NCI-H1436 treated with DMSO at 0.1 percent for 48 hours (cell line): ENCODE measurements at places on chromosomes 1 and 21.

- DNase-seq: no peak
These were observed 192.9 kb upstream of the HP1BP3 start for GRCh38 chr1:20980051-20980450.

DNA sequence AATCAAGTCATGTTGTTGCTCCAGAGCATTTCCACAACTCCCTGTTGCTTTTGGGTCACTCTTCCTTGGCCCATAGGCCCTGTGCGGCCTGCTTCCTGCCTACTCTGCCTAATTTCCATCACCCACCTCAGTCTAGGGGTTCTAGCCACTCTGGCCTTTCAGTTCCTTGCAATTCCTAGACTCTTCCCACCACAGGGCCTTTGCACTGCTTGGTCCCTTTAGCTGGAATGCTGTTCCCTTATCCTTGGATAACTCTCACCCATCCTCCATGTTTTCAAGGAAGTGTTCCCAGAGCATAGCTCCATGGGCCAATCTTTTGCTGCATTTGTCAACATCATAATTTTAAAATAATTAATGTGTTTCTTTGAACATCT lies 18.7 kb downstream of the EPHB2 start:
- DNase-seq: no peak

- DNase-seq: no peak
These were observed 8.4 kb downstream of the ENO1 start for GRCh38 chr1:8870103-8870502.

DNA sequence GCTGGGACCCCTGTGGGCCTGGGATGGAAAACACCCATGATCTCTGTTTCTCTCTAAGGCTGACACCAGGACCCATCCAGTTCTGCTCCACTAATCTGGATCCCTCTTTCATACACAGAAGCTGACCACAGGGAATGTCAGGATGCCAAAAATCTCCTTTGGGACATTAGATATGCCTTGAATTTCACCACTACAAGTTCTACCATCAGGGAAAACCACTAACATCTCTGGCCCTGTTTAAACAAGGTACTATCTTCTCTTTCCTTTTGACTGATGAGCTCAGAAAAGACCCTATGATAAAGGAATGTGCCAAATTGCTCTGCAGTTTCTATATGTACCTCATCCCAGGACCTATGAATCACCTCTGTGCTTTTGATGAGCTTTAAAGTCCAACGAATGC lies 10.2 kb upstream of the PLXNA2 start:
- DNase-seq: no peak

DNA sequence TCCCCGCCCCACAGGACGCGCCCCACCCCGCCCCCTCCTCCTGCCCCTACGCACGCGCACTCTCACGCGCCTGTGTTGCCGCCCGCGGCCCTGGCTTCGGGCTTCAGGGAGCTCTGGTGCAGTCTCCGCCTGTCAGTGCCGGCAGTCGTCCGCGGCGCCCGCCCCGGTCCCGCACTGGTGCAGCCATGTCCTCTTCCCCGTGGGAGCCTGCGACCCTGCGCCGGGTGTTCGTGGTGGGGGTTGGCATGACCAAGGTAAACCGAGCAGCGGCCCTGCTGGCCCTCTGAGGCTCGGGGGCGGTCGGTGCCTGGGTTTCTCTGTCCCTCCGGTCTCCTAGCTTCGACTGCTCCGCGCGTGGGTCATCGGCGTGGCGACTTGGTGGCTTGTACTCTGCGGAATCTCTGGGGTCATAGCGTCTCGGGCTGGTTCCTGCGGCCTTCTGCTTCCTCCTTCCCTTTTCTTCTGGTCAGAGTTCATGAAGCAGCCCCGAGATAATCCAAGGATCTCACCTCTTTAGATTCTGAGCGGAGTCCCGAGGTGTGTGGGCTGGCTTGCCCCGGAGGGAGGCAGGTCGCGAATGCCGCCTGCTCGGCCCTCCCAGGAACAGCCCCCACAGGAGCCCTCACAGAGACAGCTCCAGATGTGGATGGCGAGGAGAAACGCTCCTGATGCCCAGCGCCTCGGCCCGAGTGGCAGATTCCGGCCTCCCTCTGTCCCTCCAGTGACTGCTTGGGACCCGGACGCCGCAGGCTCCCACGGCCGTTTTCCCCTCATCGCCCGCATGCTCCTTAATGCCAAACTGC lies at the start of gene SCP2:
Gene SCP2, plus strand, starts transcription at position 65 of the 803 bp plus-strand sequence. Its CDS starts 121 bp downstream, at position 186.
- no peak for DNase-seq

- DNase-seq: no peak
These were observed 268.3 kb upstream of the PROX1 start for GRCh38 chr1:213719462-213719861.

DNA sequence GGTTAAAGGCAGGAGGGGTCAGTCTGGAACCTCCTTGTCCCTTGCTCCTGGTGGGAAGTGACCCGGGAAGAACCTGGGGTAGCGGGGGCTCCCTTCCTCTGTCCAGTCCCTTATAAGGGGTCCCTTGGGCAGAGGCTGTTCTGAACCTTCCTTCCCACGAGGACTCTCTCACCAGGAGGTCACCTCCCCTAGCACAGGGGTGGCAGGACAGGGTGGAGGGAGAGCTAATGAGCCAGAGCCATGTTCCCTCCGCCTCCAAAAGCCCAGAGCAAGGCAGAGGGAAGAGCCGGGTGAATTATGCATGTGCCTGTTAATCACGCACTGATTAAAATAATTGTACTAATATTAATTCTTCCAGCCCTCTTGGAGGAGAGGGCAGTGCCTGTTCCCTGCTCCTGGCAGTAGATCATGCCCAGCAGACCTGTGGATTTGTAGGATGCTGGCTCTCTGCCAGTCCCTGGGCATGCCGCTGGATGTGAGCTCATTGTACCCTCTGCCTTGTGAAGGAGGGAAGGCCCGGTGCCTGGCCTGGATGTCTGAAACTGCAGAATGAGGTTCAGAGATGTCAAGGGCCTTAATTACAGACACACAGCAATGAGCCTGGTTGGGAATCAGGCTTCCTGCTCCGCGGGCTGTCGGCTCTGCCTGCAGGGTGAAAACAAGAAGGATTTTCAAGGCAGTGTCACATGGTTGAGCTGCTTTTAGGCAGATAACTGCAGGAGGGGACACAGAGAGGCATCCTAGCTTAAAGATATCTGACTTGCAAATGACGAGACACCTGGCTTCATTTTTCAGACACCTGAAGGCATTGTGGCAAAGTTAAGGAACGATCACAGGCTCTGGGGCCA lies 68.2 kb downstream of the IGSF21 start:
- no peak for DNase-seq
